ENCODE measurements at places on chromosomes 4 and X.

- DNase-seq, result no peak
Observed at GRCh38 chr4:25070545-25070944, 39.8 kb upstream of the LGI2 start.

GRCh38 chr4:78323439-78323838, 228.1 kb upstream of the ANXA3 start:
- DNase-seq, result no peak

DNA sequence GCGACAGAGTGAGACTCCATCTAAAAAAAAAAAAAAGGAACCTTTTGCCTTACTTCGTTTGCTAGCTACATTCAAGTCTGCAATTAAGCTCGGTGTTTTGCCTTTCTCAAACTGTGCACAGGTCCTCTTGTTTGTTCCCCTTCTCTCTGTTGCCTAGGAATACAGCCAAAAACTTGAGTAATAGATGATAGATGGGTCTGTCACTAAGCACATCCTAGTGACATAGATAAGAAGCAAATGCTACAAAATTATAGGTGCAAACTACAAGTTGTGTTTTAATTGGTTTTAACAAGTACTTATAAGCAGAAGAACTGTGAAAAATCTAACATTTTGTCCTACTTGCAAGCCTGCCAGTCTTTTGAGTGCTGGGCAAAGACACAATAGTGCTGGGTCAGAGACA, 95.2 kb downstream of the SNCA start:
- DNase-seq, result no peak

GRCh38 chr4:14000091-14000814, 372.7 kb upstream of the BOD1L1 start:
- no peak for DNase-seq

- no peak for DNase-seq
Observed at GRCh38 chrX:136781180-136781797, 557 bp upstream of the ARHGEF6 start.

GRCh38 chr4:41881981-41882624, 53.1 kb upstream of the TMEM33 start:
- DNase-seq, result no peak

- DNase-seq, result no peak
Observed at GRCh38 chr4:81173213-81173612, 41.8 kb downstream of the PRKG2 start.

DNA sequence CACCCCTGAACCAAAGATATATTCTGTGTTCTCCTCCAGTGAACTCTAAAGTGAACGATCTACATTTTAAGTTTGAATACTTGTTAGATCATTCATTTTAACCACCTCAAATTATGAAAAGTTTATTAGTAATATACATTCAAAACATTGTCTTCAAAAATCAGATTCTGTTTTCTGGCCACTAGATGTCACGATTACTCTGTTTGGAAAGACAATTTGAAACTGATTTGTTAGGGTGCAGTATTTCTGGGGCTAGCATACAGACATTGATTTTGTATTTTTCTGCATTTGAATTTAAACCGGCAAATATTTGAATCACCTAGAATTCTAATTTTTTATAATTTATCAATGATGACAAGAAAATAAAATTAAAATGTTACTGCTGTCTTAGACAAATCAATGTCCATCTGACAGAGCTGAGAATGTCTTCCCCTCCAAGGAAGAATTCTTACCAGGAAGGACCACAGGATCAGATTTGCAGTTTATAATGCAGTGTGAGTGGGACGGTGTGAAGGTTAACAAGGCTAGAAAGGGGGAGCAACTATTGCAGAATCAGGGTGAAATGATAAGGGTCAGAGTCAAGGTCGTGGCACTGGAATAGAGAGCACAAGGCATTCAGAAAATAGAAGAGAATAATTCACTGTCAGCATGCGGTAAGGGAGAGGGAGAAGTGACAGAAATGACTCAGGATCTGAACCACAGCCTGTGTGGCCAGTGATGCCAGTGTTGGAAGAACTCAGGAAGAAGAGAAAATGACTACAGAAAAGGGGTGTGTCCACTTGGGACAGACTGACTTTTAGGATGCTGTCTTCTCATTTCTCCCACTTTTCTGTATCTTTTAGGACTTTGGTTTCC, 91.6 kb downstream of the ANXA10 start:
- DNase-seq, result peak; percentile 27

GRCh38 chr4:8599657-8600056, 7.1 kb downstream of the CPZ start:
- DNase-seq, result no peak

GRCh38 chrX:65697211-65697641, 29.8 kb downstream of the MSN start:
- DNase-seq, result peak; percentile 25

GRCh38 chr4:57073559-57073958, 36.6 kb downstream of the IGFBP7 start:
- no peak for DNase-seq

GRCh38 chr4:90769251-90769650, 642.1 kb downstream of the CCSER1 start:
- no peak for DNase-seq

- no peak for DNase-seq
Observed at GRCh38 chr4:113788888-113789287, 27.4 kb upstream of the CAMK2D start.

DNA sequence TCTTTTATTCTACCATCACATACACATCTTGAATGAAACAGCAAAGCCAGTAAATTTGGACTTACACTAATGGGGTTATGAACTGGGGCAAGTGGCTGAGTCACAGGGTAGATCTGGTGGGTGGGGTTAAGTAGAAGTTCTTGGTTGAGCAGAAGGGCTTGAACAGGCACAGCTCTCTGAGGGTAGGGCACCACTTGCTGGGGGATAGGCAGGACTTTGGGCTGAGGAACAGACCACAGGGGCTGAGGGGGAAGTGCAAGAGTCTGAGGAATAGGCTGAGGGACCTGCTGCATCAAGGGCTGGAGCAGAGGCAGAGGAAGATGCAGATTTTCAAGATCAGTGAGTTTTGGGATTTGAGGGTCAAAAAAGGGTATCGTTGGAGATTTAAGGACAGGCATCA, 8.3 kb downstream of the CSN2 start:
- no peak for DNase-seq

DNA sequence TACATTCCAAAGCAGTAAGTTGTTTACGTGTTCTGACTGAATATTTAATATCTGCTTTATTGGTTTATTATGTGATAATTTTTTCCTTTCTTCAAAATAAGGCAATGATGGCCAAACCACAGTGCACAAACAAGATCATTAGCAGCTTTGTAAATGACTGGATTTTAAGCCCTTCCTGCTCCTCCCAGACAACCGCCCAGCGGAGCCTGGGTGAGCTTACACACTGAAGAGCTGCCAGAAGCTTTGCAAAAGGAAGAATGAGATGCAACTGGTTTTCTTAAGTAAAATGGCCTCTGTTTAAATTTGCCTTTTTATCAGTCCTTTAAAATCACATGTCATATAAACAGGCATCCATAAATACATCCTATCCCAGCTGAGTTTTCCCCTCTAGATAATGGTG, 52.2 kb downstream of the SPARCL1 start:
- DNase-seq, result no peak

DNA sequence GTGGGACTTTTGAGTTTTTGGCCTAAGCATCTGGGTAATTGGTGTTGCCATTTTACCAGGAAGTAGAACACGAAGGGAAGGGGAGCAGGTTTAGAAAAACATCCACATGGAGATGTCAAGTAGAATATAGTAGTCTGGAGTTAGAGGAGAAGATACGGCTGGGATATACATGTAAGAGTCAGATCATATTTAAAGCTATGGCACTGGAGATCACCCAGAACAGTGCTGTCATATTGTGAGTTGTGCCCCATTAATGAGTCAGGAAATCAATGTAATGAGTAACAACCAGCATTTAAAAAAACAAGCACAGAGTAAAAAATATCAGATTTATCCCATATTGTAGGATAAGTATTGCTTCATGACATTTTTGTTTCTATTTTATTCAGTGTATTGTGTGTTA, 4.2 kb downstream of the GSTCD start:
- DNase-seq, result no peak

- no peak for DNase-seq
Observed at GRCh38 chr4:107809210-107809609, 15.5 kb upstream of the SGMS2 start.

DNA sequence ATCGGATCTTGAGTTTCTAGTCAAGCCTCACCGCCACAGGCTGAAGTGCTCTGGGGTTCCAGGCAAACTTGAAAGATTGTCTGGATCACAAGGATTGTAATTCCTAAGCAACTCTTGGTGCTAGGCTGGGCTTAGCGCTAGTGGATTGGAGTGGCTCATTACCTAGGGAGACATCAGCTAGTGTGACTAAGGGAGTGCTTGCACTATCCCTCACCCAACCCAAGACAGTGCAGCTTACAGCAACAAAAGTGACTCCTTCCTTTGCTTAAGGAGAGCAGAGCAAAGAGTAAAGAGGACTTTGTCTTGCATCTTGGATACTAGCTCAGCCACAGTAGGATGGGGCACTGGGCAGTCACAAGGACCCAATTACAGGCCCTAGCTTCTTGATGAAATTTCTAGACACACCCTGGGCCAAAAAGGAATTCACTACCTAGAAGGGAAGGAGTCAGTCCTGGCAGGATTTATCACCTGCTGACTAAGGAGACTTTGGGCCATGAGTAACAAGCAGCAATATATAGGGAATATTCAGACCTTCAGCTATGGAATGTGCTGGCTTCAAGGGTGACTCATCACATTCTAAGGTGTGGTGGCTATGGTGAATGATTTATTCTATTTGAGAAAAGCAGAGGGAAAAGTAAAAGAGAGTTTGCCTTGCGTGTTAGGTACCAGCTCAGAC, 1212.4 kb downstream of the PCDH18 start:
- no peak for DNase-seq

- no peak for DNase-seq
Observed at GRCh38 chr4:66489370-66489769, 819.1 kb upstream of the EPHA5 start.

DNA sequence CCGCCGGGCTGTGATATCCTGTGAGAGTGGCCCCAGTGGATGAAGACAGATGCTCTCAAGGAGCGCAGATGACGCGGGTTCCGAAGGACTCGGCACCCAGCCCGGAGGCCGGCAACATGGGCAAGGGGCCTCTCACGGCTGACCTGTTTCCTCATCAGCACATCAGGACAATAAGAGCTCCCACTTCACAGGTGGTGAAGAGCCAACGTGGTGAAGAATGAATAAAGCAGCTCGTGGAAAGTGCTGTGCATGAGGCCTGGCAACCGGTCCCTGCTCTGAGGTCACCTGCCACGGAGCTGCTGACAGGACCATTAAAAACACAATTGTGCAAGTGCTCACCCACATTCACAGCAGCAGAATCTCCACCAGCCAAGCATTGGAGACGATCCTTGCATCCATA, 22.9 kb downstream of the ABLIM2 start:
- DNase-seq, result no peak

DNA sequence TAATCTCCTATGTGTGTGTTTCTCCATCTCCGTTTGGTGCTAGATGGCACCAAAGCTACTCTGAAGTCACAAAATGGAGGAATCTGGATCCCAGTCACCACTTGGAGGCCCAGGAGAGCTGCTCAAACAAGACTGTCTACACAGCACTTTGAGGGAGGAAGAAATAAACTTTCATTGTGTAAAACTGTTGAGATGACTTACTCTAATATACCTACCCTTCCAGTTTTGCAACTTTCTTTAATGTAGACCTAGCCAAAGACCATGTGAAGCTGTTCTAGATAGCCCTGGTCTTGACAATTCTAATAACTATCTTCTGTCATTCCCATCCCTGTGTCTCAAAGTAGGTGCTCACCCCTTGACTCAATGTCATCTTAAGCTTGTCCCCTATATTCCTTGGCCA, 52.8 kb upstream of the TAB3 start:
- no peak for DNase-seq

GRCh38 chr4:81069706-81070331, 39.3 kb downstream of the BMP3 start:
- DNase-seq, result peak; percentile 7

GRCh38 chr4:56434599-56435139, 746 bp downstream of the PPAT start:
- peak; percentile 65 for DNase-seq

DNA sequence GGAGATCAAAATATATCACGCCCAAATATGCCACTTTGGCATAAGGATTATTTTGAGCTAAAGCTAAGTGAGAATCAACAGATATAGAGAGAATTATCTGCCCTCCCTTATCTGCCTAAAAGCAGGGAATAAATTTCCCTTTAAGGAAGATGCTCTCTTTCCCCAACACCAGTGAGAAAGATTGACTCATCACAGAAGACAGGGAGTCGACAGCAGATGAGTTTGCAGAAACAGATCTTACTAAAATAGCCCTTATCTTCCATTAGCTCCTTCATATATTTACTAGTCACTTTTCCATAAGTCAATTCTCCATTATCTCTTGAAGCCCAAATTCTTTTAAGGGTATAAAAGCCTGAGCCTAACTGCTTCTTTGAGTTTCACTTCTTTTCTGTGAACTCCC, 156.6 kb downstream of the CAMK2D start:
- DNase-seq, result peak; percentile 4

- no peak for DNase-seq
Observed at GRCh38 chr4:4865705-4866123, 6.2 kb downstream of the MSX1 start.

DNA sequence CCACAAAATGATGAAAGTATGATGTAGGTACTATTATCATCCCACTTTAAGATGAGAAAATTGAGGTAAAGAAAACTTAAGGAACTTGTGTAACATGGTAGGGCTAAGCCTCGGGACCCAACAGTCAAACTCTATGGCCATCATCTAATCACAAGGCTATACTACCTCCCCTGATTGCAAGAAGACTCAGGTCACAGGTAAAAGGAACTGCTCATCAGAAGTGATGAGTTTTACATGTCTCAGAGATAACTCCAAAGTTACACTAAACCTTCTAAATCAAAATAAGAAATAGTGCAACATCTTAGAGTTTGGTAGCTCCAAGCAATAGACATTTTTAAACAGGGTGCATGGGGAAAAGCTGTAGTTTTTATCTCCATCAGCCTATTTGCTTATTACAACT, 96.5 kb upstream of the MYOZ2 start:
- DNase-seq, result no peak

DNA sequence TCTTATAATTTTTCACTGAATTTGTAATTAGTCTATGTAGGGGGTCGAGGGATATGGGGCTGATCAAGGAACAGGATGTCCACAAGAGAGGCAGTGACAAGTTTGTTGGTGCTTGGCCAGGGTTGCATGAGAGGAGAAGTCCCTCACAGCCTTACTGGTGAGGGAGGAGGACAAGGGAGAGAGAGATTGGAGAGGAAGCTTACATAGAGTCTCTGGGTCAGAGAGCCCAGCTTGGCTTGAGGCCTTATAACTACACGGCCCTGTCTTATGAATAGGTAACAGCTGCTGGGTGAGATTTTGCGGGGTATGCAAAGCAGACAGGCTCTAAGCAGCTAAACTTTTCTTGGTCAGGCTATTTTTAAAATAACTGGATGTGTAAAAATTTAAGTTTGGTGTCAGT, 37.9 kb upstream of the OTUD4 start:
- no peak for DNase-seq
